CD8-positive, alpha-beta T cell (primary cell): ENCODE measurements at places on chromosomes 1 and 21. TPM values are rescaled to one million over a fixed set of nuclear protein-coding genes. Genes with fewer than 3 reads are reported as not detected.

The KLHL17 gene
- total RNA-seq, result 15.2 TPM

The CD46 gene
- 108 TPM for total RNA-seq

DNA sequence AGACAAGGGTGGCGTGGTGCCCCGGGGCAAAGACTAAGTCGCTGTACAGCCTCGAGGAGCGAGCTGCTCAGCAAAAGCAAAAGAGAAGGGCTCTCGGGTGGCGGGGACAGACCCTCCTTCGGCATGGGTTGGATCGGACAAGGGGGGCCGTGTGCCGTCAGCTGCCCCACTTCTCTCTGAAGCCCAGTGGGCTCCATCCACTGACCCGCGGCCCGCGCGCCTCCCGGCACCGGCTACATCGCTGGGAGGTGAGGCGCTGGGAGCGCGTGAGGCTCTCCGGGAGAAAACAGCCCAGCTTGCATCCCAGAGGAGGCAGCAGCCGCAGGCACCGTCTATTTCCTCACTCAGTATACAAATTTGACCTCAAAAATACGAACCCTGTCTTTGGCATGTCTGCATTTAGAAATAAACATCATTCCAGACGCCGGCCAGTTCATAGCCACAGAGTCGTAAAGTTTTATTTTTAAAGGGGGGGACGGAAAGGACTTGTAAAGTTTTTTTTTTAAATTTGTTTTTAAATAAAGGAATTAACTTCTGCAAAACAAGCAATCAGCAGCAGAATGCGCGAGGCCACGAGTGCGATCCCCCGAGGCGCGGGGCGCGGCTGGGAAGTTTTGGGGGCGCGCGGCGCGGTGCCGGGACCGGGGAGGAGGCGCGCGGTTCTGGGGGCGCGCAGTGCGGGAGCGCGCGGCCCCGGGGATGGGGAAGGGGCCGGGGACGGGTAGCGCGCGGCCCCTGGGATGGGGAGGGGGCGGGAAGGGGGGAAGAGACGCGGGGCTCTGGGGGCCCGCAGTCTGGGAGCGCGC, 689 bp upstream of the GPR137B start:
- DNase-seq, result peak; percentile 37

GRCh38 chr1:201376464-201377374, 761 bp downstream of the TNNT2 start:
- no peak for DNase-seq

DNA sequence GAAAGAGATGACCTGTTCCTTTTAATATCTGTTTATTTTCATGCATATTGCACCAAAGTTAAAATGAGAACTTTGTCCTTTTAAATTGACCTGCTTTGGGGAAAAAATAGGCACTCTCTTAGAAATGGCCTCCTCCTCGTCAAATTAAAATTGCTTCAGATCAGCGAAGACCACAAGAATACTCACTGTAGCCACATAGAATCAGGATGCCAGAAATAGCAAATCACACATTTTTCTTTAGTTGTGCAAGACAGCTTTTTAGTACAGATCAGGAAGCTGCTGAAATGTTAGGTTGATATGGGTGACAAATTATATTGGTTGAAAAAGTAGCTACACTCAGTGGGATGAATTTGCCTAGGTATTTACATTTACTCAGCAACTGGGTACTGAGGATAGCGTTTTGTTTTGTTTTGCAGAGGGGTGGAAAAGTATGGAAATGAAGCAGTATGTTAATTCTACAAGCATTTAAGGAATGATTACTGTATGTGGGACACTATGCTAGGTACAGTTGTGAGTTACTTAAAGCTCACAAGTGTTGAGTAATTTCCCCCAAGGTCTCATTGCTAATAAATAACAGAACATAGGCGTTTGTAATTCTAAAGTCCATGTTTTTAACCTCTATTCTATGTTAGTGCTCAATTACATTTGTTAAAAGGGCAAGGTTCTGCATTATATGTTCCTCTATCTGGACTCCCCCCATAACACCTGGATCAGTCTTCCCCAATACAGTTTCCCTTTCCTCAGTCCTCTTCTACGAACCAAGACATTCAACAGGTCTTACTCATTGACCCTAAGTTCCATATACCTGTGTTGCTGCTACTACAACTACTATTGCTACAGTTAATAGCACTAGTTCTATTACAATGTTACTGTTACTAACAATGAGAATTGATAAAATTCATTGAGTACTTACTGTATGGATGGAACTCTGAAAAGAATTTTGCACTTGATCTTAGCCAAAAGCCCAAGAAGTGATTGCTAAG, 99.4 kb upstream of the S1PR1 start:
- no peak for DNase-seq

- DNase-seq, result peak; percentile 38
Observed at GRCh38 chr1:220189750-220190347, 82.4 kb downstream of the RAB3GAP2 start.

GRCh38 chr21:46256501-46256994, 28.0 kb upstream of the LSS start:
- no peak for DNase-seq
